ENCODE measurements at places on chromosomes 12 and 14.

GRCh38 chr12:106675651-106676435 is 93.0 kb downstream of the RFX4 start:
- no peak for DNase-seq

GRCh38 chr14:81727218-81727617 is 193.6 kb upstream of the SEL1L start:
- no peak for DNase-seq

DNA sequence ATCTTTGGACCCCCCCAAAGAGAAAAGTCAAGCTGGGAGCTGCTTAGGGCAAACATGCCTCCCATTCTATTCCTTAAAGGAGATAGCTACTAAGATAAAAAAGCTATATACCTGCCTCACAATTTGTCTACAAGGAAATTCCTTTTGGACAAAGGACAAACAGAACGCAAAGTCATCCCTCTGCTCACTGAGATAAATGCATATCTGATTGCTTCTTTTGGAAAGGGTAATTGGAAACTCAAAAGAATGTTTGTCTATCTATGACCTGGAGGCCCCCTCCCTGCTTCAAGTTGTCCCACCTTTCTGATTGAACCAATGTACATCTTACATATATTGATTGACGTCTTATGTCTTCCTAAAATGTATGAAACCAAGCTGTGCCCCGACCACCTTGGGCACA is 80.9 kb upstream of the FUT8 start:
- no peak for DNase-seq

GRCh38 chr12:11642785-11643184 is 6.7 kb upstream of the ETV6 start:
- no peak for DNase-seq

DNA sequence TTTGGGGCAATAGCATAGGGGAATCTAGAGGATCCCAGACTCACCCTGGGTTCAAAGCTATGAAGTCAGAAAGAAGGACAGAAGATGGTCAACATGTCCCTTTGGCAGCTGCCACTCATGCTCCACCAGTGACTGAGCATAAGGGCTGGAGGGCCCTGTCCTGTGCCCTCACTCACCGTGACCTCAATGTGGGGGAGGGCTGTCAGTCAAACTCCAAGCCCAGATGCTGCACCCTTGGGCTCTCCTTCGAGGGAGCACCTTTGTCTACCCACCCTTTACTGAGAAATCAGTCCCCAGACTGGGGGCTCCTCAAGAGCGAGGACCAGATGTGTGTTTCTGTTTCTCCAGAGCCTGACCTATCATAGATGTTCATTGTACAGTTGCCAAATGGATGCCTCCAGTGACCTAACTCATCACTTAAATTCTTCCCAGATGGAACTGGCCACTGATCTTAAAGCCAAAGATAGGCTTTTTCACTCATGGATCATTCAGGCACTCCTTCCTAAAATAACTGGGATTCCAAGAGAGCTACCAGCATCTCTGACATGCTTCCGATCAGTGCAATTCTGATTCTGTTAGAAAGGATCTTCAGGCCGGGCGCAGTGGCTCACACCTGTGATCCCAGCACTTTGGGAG is 27.2 kb upstream of the VSX2 start:
- no peak for DNase-seq

GRCh38 chr12:41919526-41920261 is 225.0 kb downstream of the GXYLT1 start:
- DNase-seq: no peak

- DNase-seq: no peak
Measured at GRCh38 chr12:94152292-94153078, 4.1 kb downstream of the PLXNC1 start.

GRCh38 chr14:104341532-104342434 is 203.4 kb downstream of the KIF26A start:
- DNase-seq: no peak

- no peak for DNase-seq
Measured at GRCh38 chr14:64444140-64444539, 21.2 kb upstream of the AKAP5 start.

GRCh38 chr12:109295764-109296425 is 13.2 kb downstream of the FOXN4 start:
- DNase-seq: no peak

- no peak for DNase-seq
Measured at GRCh38 chr12:49962861-49963765, 1.4 kb downstream of the AQP5 start.

GRCh38 chr14:78933166-78933565 is 763.0 kb downstream of the NRXN3 start:
- DNase-seq: no peak

DNA sequence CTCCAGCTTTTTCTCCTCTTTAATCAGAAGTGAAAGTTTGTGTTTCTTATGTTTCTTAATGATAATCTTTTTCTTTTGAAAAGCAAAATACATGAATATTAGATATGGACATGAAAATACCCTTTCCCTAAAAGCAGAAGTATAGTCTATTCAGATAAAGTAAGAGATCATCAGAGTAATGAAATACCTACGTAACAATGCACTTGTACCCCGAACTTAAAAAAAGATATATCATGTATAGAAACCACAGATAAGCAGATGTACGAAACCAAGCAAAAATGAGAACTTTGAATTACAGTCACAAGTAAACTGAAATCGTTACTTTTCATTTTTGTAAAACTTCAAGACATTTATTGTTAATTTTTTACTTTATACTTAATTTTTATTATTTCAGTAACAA is 1.5 kb upstream of the GPR65 start:
- no peak for DNase-seq

- DNase-seq: no peak
Measured at GRCh38 chr14:93039649-93040315, 75.9 kb downstream of the ITPK1 start.

GRCh38 chr14:28143316-28143715 is 623.3 kb upstream of the FOXG1 start:
- DNase-seq: no peak

DNA sequence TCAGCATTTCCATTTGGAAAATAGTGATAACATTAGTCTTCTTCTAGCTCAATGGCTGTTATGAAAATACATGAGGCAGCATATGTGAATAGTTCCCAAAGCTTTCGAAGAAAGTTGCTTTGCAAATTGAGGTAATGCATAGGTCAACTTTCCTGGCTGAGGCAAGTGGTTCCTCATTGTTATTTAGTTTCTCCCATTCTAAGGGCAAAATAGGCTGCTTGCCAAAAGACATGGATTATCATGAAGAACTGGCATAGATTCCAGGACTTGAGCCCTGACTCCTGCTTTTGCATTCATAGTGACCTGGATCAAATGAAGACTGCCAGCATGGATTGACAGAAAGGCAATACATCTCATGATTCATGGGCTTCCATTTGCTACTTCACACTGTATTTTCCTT is 35.7 kb downstream of the LRFN5 start:
- no peak for DNase-seq

GRCh38 chr12:115191342-115191741 is 507.4 kb upstream of the TBX3 start:
- DNase-seq: no peak

DNA sequence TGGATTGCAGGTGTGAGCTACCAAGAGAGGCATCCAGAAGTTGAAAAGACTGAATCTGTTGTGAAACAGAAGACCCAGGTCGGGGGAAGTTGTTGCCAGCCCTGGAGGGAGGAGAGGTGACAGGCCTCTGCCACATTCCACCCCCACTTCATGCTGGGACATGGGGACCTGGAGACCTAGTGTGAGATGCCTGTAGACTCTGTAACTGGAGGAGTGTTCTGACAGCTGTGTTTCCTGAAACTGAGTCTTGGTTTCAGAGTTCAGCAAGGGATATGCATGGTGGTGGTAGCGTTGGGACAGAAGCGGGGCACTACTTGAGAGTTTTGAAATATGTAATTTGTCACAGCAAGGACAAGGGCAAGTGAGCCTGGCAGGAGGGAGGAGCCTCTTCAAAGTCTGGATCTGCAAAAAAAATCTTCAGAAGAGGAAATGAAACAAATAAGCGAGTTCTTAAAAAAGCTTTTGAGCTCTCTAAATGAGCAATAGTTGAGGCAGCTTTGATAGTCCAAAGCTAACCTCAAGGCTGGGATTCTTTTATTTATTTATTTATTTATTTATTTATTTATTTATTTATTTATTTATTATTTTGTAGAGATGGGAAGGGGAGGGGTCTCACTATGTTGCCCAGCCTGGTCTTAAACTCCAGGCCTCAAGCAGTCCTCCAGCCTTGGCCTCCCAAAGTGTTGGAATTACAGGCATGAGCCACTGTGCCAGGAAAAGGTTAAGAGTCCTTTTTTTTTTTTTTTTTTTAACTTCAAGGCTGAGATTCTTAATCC is 58.9 kb upstream of the EEA1 start:
- DNase-seq: no peak

DNA sequence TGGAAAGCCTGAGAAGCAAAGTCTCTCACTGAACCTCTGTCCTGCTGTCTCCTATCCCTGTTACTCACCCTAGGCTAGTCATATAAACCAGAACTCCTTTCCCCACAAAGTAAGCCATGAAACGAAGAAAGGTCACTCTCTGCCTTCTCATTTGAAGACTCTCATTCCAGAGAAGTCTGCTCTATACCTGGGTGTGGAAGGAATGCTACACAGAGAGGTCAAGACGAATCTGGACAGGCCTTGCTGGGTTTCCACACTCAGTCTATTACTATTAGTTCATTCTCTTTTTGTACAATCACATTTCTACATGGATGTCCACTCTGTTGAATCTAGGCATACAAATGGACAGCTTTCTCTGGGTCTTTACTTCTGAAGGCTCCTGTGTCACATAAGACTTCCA is 2.4 kb upstream of the AEBP2 start:
- DNase-seq: no peak

DNA sequence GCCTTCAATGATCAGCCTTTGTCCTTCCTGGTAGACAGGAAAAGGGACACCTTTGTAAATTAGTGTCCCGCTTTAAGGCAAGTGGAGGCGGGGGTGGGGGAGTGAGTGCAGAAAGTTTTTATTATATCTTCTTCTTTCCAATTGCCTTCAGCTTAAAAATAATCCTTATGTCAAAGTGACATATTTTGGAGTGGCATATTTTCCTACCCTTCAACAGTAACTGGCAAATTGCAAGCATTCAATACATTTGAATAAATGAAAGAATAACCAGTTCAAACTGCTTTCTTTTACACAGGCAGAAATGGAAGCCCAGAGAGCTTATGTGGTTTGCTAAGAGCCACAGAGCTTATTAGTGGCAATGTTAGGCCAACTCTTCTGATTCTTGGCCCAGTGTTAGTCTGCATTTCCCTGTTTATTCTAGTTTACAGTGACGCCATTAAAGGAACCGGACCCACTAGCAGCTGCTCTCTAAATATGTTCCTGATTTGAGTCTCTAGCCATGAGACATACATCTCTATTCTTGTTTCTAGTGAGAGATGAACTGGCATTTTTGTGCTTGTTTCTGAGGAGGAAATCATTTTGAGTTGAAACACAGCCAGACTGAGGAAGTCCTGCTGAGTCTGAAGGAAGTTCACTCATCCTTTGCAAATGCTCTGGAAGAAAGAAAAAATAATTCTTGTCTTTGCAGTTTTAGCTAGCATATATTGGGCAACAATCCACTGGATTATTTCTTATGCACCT is 468.7 kb downstream of the NOVA1 start:
- DNase-seq: no peak

GRCh38 chr12:122084857-122085405 is 6.4 kb downstream of the MLXIP start:
- no peak for DNase-seq

GRCh38 chr12:52215587-52216031 is 17.4 kb upstream of the KRT7 start:
- no peak for DNase-seq

DNA sequence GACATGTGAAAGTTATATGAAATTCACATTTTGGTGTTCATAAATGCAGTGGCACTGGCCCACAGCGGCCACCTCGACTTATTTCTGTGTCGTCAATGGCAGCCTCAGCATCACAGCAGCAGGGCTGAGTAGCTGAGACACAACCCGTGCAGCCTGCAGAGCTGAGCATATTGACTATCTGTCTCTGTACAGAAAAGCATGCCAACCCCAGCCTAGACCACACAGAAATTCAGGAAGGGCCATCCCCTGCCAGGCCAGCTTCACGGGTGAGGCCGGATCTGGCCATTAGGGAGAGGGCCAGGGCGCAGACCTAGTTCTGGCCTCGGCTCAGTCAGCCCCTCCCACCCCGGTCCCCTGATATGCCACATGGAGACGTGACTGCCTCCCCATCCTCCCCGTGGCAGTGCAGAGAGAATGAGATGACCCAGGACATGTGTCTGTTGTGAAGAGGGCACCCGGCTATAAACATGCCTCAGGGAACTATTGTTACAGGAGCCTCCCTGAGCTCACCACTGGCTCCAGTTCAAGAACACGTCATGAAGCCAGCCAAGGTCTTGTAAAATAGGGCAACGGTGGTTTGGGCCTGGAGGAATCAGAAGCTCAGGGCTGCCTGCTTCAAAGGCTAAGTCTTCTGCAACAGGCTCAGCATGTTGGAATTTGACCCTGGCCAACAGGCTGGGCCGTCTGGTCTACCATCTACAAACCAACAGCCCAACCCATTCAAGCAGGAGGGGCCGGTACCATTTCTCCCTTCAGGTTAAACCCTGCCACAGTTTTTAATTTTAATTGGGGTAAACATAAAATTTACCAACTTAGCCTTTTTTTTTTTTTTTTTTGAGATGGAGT is 25.5 kb downstream of the SCARB1 start:
- DNase-seq: no peak

Data from stimulated activated CD4-positive, alpha-beta T cell treated with anti-CD3 and anti-CD28 coated beads, TNF-alpha, amount 100 ng/mL, for 1 hour (primary cell).